ENCODE measurements at places on chromosomes 2 and 18.
A peak's percentile ranks its signal among the peaks of the same experiment; 100 is the strongest.

DNA sequence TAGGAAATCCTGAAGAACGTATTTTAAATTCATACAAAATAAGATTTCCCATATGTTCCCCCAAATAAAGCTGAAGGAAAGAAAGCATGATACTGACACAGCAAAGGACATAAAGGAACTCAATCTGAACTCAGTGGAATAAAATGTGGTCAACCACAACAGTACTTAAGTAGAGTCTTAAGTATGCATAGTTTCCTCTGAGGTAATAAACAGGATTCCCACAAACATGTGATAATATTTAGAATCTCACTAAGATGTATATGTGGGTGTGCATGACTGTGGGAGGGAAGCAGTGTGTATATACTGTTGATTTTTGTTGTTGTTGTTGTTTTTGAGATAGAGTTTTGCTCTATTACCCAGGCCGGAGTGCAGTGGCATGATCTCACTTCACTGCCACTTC lies 69.3 kb downstream of the NOL10 start:
- peak; percentile 68 for DNase-seq

- no peak for DNase-seq
Measured at GRCh38 chr18:37663446-37663845, 97.8 kb upstream of the CELF4 start.

DNA sequence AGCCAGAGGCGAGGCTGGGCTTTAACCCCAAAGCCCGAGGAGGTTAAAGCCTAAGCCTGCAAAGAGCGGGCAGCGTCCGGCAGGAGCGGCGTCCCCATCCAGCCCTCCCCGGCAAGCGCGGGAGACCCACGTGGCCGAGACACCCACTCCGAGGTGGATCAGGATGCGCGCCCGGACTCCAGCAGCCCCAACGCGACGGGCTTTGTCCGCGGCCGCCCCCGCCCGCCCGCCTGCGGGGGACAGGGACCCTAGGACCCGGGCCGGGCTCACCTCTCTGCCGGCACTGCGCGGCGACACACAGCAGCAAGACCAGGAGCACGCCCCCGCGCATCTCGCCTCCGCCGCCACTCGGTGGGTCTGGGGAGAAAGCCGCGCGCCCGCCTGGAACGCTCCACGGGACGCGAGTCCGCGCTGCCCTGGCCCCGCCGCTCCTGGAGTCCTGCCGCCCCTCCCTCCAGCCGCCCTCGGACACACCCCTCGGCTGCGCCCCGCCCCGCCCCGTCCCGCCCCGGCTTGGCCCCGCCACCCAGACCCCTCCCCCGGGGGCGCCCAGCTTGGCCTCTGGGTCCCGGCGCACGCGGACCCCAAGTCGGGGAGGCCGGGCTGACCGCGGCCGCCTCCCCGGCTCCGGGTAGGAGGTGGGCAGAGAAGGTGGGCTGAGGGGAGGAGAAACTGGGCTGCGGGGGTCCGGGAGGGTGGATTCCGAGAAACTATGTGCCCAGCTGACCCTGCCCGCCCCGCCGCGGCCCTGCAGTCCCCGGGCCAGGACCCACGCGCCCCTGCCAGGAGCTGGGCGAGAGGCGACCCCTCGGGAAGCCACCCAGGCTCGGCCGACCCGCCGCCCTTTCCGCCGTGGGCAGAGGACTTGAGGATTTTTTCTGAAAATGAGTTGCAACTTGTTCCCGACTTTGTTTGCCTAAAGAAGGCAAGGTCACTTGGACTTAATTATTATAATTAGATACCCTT lies at the start of gene LAMA1:
LAMA1 (minus strand) TSS at position 408 of the 966 bp plus-strand sequence; CDS start at position 331, 77 bp downstream.
- no peak for DNase-seq

DNA sequence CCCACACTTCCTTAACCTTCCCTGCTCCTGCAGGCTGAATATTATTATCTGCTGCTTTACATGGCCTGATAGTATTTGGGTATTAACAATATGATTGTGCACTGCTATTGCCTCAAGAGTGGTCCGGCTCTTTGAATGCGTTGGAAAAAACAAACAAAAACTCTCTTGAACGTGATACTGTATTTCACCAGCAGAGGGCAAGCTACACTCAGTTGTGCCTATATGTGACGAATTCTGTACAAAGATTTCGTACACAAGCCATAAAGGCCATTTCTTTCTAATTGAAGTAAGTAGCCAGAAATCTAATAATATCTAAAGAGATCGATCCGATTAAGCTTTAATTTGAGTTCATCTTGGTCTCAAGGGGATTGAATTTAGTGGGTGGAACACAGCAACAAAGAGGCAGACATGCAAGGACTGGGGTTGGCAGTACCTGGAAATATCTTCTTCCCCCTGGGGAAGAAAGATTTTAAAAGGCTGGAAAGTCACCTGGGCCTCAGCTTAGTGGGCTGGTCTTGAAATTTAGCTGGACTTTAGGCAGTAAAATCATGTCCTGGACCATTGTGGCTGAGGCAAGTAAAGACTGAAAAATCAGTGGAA lies 49.3 kb upstream of the RAB6D start:
- DNase-seq = peak; percentile 17

GRCh38 chr2:67515056-67515455 lies 117.9 kb downstream of the ETAA1 start:
- DNase-seq = peak; percentile 6

DNA sequence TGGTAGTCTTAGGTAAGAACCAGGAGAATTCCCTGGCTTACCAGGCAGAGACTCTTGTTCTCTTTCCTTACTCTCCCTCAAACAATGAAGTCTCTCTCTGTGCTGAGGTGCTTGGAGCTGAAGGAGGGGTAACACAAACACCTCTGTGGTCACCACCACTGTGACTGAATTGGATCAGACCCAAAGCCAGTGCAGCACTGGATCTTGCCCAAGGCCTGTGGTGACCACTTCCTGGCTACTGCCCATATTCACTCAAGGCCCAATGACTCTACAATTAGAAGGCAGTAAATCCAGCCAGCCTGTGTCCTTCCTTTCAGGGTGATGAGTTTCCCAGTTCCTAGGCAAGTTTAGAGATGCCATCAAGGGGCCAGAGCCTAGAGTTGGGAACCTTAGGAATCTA lies 706.8 kb downstream of the SLC4A3 start:
- peak; percentile 86 for DNase-seq

- no peak for DNase-seq
Measured at GRCh38 chr2:147232225-147232669, 612.6 kb upstream of the ACVR2A start.

DNA sequence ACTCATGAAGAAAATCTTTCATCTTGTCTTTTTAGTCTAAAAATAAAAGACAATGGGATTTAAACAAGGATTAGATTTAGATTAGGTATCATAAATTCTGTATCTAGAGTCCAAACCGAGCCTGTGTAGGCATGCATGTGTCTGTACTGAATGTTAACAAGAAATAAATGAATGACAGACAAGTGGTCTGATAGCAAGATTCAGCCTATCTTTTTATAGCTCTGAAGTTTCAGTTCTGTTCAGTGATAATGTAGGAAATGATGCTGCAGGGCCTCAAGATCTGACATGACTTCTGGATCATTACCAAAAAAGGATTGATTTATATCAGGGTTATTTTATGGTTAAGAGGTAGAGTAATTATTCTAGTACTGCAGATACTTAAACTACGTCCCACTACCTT lies 137.0 kb upstream of the ATP5MC3 start:
- no peak for DNase-seq

DNA sequence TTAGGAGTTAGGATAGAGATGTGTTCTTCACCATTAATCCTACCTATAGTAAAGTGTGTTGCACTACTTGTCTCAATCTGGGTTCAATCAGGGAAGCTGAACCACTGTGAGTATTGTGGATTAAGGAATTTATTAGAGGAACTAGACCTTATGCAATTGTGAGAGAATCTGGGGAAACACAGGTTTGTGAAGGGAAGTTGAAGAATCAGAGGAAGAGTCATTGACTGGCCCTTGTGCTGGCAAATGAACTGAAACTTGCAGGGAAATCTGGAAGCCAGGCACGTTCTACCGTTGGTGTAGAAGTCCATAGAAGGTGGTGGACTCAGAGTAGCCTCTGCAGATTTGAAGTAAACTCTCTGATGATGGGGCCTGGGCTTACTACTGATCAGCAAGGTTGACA lies 44.7 kb upstream of the HK2 start:
- no peak for DNase-seq

GRCh38 chr2:126942427-126943203 lies 43.9 kb downstream of the TEX51 start:
- DNase-seq = no peak

DNA sequence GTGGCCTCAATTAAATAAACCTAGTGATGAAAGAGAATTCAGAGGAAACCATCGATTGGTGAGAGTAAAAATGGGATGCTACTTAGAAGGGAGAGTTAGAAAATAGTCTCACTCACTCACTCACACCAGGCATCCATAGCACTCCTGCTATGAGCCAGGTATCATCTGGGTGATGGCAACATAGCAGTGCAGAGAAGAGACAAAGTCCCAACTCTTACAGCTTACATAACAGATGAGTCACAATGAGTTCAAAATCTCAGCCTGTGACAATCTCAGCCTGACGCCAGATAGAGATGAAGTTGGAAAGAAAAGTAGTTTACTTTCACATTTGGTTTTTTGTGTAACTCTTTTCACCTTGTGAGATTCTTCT lies 55.4 kb upstream of the THOC1 start:
- DNase-seq = no peak

DNA sequence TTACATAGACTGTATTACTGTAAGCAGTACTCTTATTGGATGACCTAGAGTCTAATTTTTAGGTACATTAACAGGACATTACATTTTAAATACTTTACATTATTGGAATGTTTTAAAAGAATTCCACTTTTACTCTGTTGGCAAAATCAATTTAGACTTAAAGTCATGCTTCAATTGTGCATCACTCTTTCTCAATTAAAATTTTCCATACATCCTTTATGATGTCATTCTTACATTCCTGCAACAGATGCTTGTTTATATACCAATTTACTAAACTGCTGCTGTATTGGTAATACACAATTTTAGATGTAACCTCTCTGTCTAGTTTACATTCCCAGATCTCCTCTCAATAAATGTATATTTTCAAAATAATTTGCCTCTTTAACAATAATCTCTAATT lies 440.1 kb downstream of the ZEB2 start:
- no peak for DNase-seq

DNA sequence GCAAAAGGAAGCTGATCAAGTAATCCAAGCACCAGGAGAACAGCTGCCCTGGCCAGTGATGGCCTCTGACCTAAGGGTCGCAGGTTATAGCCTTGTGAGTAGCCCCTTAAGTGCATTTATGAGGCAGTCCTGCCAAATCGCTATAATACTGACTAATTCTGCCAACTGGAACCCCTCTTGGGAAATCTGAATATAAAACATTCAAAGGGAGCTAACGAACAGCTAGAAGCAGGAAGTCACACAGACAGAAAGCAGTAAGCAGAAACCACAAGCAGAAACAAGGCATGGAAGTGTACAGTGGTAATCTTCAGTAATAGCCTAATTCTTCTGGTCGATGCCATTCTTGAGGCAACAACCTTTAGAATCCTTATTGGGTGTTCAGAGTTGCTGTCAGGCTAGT lies 521.3 kb downstream of the METTL4 start:
- DNase-seq = peak; percentile 43

GRCh38 chr18:78558948-78559347 lies 420.7 kb upstream of the SALL3 start:
- no peak for DNase-seq

DNA sequence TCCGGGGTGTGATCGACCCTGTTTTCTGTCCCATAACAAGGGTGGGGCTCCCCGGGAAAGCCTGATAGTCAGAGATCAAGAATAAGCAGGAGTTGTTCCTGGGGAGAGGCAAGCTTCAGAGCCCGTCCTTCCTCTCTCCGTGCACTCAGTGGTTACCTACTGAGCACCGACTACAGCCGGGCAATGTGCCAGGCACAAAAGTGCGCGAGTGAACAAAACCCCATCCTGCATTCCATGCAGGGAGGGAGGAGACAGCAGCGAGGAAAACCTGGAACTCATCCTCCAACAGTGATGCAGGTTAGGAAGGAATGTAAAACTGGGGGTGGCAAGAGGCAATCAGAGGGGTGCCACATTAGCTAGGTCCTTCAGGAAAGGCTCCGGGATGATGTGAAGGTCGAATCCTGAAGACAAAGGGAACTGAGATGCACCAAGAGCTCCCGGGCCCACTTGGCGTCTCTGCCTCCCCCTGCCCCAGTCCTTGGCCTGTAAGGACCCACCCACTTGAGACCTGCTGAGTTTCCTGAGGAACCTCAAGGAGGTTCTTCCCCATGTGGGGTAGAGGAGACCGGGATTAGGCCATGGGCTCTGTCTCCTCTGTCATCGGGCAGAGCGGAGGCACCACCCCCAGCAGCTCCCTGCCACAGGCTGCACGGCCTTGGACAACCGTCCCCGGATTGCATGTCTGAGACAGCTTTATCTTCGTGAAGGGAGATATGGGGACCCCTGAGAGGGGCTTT lies 198.2 kb downstream of the NDUFA10 start:
- no peak for DNase-seq

DNA sequence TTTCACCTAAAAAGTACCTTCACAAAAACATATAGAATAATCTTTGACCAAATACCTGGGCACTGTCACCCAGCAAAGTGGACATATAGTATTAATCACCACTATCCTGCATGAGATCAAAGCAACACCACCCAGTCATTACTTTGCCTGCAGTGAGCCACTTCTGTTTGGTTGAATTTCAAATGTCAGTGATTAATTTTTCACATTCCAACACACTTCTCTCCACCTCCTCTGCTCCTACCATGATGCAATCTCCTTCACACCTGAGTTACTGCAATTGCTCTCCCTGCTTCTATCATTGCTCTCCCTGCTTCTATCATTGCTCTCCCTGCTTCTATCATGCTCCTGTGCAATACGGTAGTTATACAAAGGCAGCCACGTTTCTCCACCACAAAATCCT lies 106.1 kb upstream of the NETO1 start:
- no peak for DNase-seq

DNA sequence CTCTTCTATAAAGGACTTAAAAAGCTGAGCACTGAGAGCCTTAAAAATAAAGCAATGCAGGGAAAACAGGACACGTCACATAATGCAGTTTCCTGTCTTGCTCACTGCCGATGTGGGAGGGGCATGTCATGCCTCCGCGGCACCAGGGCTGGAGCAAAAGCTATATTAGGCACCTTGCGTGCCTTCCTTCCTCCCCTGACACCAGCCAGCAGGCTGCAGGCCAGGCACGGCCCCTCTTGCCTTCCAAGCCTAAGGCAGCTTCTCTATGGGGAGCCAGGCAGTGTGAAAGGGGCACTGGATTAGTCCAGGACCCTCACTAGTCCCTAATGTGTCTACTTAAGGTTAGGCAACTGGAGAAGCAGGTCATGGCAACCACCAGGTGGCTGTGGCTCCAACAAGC lies 26.3 kb downstream of the MRPL35 start:
- no peak for DNase-seq

- DNase-seq = peak; percentile 23
Measured at GRCh38 chr2:7430869-7431641, 513.8 kb downstream of the RNF144A start.

Data from mammary epithelial cell (primary cell).